Pancreas (tissue), 10 donors: ENCODE measurements at places on chromosomes 2 and 18.

- no peak for DNase-seq
Measured at GRCh38 chr2:74327199-74327598, 16.0 kb downstream of the SLC4A5 start.

- DNase-seq, result no peak
Measured at GRCh38 chr2:112339986-112340385, 64.6 kb downstream of the ZC3H6 start.

GRCh38 chr2:115234186-115234585 lies 791.7 kb downstream of the DPP10 start:
- no peak for DNase-seq

DNA sequence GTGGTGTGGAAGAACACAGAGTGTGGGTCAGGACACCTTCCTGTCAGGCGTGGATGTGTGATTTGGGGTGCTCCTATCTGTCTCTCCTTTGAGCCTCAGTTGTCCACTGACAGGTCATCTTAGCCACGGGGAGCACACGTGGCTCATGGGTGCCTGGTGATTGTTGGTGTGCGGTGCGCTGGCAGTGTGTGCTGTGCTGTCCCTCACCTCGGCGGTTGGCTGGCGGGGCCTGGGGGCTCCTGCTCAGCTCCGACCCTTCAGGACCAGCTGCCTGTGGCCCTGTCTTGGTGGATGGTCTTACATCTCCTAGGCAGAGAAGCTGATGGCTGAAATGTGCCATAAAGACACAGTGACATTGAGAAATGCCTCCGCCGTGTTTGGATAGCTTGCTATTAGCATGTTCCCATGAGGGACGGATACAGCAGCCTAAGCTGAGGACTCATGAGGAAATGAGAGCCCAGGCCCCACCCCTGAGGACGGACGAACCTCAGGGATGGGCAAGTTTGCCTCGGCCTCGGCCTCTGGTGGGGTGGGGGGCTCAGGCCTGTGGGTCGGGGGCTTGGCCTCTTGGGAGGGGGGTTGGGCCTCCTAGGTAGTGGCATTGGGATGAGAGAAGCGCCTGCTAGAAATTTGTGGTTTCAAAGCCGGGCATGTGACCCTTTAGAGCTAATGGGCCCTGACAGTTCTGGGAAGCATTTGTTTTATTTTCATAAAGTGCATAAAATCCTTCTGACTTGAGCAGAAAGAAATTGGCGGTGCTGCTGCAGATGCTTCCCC lies 20.3 kb upstream of the ASB1 start:
- DNase-seq, result no peak

GRCh38 chr18:79902075-79902474 lies 49.4 kb downstream of the SLC66A2 start:
- no peak for DNase-seq

DNA sequence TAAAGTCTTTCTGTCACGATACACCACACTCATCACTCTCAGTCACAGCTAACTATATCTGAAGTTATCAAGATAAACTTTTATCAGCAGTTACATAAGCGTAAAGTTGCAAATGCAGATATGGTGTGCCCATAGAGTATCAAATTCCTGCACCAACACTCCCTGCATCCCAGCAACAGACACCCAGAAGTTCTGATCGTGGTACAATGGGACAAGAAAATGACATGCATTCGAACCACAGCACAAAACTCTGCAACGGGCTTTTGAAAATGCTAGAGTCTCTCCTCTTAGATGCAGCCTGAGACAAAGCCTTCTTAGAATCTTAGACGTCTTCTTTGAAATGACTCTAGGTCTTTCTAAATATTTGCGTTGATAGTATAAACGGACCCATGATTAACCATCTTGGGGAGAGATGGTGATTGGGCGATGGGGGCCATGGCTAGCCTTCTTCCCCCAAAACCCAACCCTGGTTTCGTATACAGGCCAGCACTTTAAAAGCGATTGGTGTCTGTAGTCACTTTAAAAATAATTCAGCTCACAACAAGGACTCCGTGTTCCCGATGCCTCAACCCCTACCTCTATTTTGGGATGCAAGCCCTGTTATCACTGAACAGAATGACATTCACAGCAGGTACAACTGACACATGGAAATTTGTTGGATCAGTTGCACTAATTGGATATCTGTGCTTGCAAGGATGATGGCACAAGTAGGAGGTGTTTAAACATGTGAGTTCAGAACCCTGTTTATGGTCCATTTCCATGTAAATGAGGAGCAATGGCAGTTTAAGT lies 286.6 kb downstream of the MYT1L start:
- no peak for DNase-seq

DNA sequence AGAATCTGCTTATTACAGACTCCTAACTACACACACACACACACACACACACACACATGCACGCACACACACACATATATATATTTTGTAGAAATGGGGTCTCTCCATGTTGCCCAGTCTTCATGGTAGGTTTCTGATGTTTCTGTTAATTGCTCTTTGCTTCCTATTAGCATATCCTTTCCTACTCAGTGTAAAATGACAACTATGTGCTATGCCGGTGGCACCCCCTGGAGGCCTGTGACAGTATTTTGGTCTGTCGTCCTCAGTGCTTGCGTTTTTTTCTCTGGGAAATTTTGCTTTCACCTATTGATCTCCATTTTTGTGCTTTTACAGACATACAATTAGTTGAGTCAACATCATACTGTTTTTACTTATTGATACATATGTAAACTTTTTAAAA lies 322.1 kb downstream of the LRRTM1 start:
- no peak for DNase-seq

DNA sequence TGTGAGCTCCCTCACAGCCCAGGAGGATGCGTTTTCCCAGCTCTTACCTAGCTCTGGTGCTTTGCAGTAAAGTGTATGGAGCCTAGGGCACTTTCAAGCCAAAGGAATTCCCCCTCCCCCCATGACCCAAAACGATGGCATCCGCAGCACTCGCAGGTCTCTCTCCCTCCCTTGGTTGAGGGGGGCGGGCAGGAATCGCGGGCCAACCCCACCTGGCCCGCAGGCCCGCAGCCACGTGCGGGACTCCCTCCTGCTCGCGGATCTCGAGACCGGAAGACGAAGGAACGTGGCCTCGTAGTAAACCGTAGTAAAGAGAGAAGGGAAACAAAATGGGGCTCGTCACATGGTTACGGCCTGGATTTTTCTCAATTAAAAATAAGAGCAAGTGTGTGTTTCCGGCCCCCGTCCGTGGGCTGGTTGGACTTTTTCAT lies 8.5 kb downstream of the IRS1 start:
- no peak for DNase-seq

GRCh38 chr2:9809064-9809356 lies 34.3 kb upstream of the TAF1B start:
- DNase-seq, result peak; percentile 51

- no peak for DNase-seq
Measured at GRCh38 chr2:149661844-149662243, 74.3 kb upstream of the MMADHC start.

DNA sequence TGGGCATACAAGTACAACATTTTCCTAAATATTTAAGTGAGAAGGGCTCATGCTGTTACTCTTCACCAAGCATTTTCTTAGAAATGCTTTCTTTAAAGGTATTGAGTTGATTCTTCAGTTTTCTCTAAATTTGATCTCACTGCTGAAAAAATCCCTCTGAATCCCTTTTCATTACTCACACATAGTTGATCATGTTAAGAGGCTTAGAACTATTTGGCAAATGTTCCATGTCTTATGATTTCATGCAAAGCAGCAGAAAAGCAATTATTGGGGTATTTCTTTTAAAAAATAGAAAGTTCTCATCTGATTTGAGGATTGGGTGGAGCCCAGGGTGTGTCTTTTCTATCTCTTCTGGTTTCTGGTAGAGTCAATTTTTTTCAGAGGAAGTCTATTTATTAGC lies 1079.8 kb upstream of the ZEB2 start:
- DNase-seq, result no peak

GRCh38 chr2:208142240-208142924 lies 3.6 kb downstream of the CRYGB start:
- no peak for DNase-seq

DNA sequence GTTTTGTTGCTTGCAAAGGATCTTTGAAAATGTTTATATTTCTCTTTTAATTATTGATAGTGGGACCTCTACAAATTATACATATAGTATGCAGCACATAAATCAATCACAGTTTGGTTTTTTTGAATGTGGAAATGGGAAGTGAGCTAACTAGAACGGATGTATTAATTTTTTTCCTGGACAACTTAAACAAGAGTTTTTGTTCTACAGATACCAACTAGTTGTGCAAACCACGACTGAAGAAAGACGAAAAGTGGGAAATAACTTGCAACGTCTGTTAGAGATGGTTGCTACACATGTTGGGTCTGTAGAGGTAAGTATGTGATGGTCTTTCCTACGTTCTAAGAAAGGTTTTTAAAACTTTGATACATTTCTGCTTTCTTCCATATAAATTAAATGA lies 39.2 kb downstream of the NDC80 start:
- DNase-seq, result no peak

DNA sequence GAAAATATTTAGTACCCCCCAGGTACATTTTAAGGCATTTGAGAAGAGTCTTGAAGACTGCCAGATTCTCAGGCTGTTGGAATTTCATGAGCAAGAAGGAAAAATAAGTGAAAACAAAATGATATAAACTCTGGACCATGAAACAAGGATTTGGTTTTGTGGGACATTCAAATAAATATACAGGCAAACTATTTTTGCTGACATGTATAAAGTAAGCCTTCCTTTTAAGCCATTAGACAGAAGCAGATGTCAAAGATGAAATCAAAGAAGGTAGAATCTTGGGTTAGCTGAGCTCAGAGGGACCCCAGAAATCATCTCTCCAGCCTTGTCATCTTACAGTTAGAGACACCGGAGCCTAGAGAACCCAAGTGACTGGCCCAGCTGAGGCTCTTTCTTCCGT lies 51.3 kb upstream of the ACSL3 start:
- no peak for DNase-seq

DNA sequence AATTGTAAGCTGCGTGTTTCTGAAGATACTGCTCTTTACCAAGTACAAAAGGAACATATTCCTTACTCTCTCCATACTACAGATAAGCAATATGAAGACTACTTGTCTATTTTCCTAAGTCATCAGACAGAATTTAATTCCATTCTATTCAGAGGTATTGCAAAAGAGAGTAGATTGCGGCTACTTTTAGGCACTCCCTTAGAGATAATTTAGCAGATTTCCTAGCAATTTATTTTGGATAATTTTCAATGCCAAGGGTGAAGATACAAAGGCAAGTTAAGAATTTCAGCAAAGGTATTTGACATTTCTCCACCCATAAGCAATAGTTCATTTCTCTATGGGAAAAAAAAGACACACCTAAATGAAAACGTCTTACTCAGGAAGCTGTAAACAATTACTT lies 161.1 kb downstream of the PDE1A start:
- no peak for DNase-seq

GRCh38 chr2:235025800-235026536 lies 74.2 kb downstream of the SH3BP4 start:
- peak; percentile 73 for DNase-seq

GRCh38 chr2:222907048-222907447 lies 46.2 kb downstream of the ACSL3 start:
- no peak for DNase-seq

DNA sequence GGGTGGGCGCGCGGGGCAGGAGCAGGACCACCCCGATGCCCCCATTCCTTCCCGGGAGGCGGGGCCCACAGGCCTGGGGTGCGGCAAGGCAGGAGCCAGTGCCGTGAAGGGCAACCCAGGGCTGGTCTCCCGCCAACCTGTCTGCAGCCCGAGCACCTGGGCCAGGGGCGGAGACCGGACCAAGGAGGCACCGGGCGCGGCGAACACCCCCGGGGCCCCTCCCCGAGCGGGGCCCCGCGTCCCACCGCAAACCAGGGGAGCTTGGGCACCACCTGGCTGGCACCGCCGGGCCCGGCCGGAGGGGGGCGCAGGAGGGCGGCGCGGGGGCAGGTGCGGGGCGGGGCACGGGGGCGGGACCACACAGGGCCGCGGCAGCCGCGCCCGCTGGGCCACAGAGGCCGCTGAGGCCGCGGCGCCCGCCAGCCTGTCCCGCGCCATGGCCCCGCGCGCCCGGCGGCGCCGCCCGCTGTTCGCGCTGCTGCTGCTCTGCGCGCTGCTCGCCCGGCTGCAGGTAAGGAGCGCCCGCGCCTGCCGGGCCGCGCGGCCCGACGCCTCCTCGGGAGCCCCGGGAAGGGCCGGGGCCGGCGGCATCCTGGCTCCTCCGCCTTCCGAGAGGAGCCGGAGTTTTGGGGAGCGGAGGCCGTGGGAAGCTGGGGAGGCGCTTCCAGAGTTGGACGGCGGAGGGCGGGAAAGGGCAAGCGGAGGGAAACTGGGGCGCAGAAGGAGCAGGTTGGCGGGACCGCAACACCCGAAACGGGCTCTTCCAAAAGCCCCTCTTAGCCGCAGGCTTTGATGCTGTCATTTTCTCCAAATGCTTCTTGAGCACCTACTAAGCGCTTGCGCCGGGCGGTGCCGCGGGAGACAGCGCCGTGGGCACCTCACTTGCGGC lies at the start of gene TNFRSF11A:
Gene TNFRSF11A (plus strand): TSS at position 394 of the 889 bp plus-strand sequence. CDS start 43 bp downstream, at position 437.
- peak; percentile 90 for DNase-seq

GRCh38 chr2:21043744-21044532 lies at the start of gene APOB:
Gene APOB, minus strand, starts transcription at chr2:21044073. Its CDS starts 128 bp downstream, at chr2:21043945.
- peak; percentile 66 for DNase-seq

GRCh38 chr2:39981883-39982311 lies 202.8 kb upstream of the THUMPD2 start:
- DNase-seq, result no peak

DNA sequence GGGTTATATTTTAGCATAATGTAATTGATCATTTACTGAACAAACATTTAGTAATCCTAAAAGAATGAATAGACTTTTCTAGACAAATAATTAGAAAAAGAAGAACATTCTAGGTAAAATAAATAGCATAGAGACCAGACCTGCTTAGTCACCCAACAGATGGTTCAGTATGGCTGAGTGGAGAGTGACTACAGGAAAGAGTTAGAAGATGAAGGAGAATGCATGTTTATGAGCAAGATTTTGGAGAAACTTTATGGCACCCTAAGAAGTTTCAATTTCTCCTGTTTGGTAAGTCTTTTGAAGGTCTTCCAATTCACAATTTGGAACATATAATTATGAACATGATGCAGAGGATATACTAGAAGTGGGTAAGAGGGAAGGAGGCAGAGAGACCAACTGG lies 32.9 kb downstream of the FAP start:
- DNase-seq, result no peak

DNA sequence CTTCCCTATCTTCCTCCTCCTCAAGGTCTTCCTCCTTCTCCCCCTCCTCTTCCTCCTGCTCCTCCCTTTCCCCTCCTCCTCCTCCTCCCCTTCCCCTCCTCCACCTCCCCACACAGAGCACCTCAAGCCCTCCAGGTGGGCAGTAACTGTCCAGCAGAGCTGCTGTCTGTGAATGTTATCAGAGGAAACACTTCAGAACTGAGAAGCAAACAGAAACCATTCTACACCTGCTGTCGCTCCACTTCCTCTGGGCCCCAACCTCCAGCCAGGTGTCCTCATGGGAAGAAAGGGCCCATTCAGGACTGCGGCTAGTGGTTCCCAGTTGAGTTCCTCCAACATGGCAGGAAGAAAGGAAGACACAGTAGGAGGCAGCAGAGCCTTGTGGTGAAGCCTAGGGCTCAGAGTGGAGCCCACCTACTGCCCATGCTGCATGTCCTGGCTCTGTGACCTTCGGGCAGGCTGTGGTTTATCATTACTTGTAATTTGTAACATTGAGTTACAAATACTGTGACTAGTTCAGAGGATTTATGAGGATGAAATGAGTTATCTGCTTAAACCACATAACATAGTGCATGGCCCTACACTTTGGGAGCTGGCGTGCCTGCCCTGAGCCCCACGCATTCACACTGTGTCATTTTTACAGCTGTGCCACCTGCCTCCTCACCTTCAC lies 165.9 kb upstream of the ID2 start:
- no peak for DNase-seq

- no peak for DNase-seq
Measured at GRCh38 chr2:64745562-64745961, 91.8 kb upstream of the SERTAD2 start.

GRCh38 chr18:41744421-41745030 lies 210.5 kb upstream of the PIK3C3 start:
- no peak for DNase-seq
